Skeletal muscle cell (primary cell): ENCODE measurements at places on chromosomes 1 and 21.
A peak's percentile ranks its signal among the peaks of the same experiment; 100 is the strongest.

- DNase-seq = no peak
Observed at GRCh38 chr1:233172201-233172600, 123.3 kb downstream of the PCNX2 start.

DNA sequence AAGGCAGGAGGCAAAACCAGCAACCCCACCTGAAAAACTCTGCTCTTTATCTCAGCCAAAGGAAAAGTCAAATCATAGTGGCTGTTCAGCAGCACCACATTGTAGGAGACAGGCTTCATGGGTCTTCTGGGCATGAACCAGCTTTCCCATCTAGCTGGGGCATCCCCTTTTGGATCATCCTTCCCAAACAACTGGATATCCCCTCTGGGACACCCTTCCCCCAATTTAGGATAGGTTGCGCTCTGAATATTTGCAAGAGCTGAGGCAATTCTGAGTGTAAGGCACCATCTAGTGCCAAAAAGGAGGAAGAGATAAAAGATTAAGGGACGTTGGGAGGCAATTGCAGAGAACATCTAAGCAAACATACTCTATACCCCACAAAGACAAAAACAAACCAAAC lies 295.8 kb downstream of the MATN1 start:
- DNase-seq = no peak

GRCh38 chr1:80101159-80101558 lies 1094.6 kb upstream of the ADGRL4 start:
- no peak for DNase-seq

DNA sequence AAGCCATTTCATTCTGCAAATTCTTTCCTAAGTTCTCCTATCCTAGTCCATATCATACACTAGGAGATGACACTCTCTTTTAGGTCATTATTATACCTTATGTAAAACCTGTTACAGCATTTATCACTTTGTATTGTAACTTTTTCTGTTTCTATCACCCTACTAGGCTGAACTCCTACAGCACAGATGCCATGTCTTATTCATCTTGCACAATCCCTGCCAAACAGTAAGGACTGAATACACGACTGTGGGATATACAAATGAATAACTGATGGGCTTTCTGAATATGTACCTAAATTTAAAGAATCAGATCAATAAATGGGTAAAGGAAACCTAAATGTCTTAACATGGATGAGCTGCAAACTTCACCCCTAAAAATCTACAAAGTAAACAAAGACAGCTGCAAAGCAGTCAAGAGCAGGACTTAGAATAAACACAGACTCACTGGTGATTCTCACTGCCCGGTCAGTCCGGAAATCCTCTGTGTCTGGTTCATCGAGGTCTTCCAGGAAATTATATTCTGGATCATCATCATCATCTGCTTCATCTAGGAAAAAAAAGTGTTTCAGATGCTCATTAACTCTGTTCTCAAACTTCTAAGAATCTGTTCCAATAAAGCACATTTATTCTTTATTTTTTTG lies 62.3 kb downstream of the GON4L start:
- no peak for DNase-seq

- DNase-seq = no peak
Observed at GRCh38 chr1:925561-926421, 2.1 kb downstream of the SAMD11 start.

- DNase-seq = no peak
Observed at GRCh38 chr21:33544451-33545195, 1.8 kb downstream of the SON start.

- no peak for DNase-seq
Observed at GRCh38 chr1:108880850-108881249, 4.1 kb downstream of the GPSM2 start.

GRCh38 chr1:6930732-6931300 lies 145.6 kb downstream of the CAMTA1 start:
- DNase-seq = no peak

- DNase-seq = no peak
Observed at GRCh38 chr1:119266386-119266785, 102.2 kb upstream of the HAO2 start.

GRCh38 chr1:155893389-155894142 lies 17.6 kb downstream of the RIT1 start:
- peak; percentile 60 for DNase-seq

GRCh38 chr1:246607462-246607861 lies 41.2 kb downstream of the CNST start:
- DNase-seq = no peak

DNA sequence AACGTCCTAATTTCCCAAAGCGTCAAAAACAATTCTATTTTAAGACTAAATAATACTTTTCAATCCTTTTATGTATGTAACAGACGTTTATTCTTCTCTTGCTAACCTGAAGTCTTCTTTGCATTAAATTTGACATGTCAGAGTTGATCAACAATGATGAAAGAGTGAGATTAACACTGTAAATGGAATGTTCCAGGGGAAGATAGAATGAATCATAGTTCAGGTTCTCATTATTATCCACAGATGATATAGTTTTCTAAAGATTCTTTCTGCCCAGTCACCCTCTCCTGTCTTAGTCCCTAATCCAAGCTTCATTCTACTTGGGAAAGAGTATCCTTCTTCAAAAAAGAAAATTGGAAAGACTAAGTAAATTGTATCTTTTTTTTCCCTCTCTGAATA lies 38.9 kb downstream of the SDCCAG8 start:
- DNase-seq = peak; percentile 58

GRCh38 chr1:213586587-213586972 lies 401.2 kb upstream of the PROX1 start:
- no peak for DNase-seq

GRCh38 chr1:193850745-193851144 lies 664.3 kb upstream of the B3GALT2 start:
- no peak for DNase-seq

DNA sequence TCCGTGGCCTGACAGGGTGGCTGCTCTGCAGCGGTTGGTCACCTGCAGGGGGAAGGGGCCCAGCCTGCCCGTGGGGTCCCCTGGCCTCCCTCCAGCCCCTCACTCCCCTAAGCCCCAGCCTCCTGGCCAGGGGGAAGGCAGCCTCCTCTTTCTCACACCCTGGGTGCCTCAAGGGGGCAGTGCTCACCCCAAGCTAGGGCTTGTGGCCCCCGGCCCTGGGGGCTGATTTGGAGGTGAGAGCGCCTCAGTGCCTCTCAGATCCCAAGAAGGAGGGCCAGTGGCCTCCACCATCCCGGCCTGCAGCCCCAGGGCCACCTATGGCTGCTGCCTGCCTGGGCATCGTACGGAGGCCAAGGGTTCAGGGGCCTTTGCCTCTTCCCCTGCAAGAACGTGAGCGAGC lies 66.4 kb upstream of the TTC34 start:
- no peak for DNase-seq

DNA sequence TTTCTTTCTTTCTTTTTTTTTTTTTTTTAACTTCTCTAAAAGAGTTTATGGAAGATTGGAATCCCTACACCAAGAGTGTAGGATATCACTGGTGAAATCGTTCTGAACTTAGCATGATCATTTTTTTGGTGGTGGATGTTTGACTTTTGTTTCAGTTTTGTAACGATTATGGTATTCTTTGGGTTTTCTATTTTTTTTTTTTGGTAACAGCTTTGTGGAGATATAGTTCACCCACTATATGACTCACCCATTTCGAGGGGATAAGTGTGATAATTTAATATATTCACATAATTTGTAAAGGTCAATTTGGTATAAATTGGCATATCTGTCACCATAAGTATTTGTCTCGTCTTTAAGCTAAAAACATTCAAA lies 29.2 kb downstream of the AGPAT3 start:
- DNase-seq = no peak

- no peak for DNase-seq
Observed at GRCh38 chr1:178960482-178961240, 65.0 kb upstream of the FAM20B start.

- no peak for DNase-seq
Observed at GRCh38 chr1:221788466-221788865, 46.6 kb upstream of the DUSP10 start.

GRCh38 chr1:212980123-212980785 lies 29.9 kb downstream of the VASH2 start:
- no peak for DNase-seq
